ENCODE measurements at places on chromosomes 16 and 17.

GRCh38 chr17:28963841-28964240, 12.5 kb upstream of the PHF12 start:
- no peak for DNase-seq

DNA sequence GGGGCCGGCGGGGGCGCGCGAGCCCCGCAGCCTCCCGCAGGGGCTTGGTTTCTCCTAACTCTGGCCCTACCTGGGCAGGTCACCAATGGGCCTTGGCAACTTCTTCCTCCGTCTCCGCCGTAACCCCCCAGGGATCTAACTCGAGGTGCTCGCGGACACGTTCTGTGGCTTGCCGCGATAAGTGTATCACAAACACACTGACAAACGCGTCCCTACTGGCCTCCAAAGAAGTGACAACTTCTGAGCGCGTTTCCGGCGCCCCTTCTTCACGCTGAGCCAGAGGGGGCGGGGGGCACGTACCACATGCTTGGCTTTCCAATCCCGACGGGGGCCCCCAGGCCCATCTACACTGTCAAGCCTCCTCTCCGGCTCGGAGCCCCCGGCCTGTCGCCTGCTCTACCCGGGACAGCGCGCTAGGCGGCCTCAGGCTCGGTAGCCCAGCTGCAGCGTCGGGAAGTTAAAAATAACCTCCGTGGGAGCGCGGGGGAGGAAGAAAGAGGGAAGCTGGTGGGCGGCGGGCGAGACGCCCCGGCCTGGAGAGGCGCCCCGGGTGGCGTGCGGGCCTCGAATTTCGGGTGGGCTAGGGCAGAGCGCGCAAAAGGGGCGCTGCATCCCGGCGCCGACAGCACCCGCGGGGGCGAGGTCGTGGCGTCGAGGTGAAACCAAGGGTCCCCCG, 725 bp upstream of the SPHK1 start:
- peak; percentile 52 for DNase-seq

- DNase-seq: no peak
Measured at GRCh38 chr17:31880311-31880710, 21.2 kb downstream of the UTP6 start.

DNA sequence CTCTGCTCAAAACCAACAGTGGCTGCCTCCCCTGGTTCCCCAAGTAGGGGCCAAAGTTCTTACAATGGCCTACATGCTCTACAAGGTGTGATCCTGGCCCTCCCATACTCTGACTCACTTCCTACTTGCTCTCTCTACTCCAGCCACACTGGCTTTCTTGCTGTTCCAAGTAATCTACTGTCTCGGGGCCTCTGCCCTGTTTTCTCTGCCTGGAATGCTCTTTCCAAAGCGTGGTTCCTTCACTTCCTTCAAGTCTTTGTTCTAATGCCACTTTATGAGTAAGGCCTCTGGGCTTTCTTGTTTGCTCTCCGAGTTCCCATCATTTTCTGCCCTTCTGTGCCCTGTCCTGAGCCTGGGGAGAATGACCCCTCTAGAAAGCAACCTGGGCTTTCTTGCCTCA, 4.1 kb upstream of the CDH3 start:
- DNase-seq: no peak

GRCh38 chr17:45648642-45649041, 135.5 kb upstream of the CRHR1 start:
- no peak for DNase-seq

- DNase-seq: no peak
Measured at GRCh38 chr17:30363715-30364202, 15.0 kb upstream of the CPD start.

GRCh38 chr17:59842901-59843652, 49.7 kb downstream of the TUBD1 start:
- peak; percentile 97 for DNase-seq

GRCh38 chr16:59192551-59193199, 458.6 kb upstream of the GOT2 start:
- DNase-seq: no peak

- DNase-seq: no peak
Measured at GRCh38 chr16:57042157-57043111, 49.9 kb upstream of the CPNE2 start.

DNA sequence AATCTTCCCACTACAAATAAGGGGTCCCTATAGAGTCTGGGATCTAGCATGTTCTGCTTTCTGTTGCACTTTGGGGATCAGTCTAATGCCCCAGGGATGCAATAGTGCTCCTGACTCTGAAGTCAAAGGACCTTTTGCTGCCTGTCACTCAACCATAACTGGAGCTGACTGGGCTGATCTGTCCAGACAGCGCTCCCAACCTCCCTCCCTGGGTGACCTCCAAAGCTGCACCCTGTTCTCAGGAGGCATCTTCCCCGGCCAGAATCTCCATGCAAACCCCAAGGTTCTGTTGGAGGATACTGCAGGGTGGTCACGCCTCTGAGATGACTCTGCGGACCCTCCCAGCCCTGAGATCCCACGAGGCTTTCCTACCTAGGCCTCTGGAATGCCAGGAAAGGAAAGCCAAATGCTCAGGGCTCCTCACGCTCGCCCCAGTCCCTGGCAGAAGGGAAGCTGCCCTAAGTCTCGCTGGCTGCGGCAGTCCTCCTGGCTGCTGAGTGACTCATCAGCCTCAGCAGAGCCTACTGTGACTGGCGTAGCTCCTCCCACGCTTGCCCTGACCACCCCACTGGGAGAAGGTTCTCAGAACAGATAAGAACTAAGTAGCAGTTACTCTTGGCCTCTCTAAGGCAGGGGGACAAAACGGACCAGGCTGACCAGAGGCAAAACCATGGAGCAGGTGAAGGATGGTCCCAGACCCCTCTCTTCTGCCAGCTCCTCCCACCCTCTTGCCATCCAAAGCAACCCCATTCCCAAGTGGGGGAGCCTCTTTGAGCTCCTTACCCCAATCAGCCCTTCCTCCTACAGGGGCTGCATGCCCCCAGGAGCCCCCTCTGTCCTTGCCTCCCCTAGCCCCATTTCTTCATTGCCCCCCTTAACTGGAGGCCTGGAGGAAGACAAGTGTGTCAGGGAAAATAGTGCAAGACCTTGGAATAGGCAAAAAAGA, 124.1 kb upstream of the TNRC6C start:
- DNase-seq: peak; percentile 56

GRCh38 chr16:86519649-86520316, 9.5 kb downstream of the FOXF1 start:
- peak; percentile 48 for DNase-seq

DNA sequence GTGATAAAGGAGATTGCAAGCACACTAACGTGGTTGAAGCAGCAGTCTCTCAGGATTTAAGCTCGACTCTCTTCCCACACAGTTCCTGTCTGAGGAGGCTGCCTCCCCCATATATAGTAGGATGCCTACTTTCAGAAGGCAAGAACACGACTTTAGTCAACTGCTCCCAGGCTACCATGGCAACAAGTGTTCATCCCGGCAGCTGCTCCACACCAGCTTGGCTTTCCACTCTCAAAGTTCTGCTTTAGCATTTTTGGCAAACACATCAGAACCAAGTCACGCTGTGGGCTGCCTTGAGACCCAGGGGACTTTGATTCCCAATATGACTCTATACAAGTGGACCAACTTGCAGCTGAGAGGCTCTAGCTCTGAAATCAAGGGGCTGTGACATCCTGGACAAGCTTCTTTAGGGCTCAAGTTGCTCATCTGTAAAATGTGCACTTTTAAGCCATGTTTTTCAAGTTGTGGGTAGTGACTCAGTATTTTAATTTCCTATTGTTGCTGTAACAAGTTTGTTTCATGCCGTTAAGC, 16.5 kb downstream of the ZP2 start:
- peak; percentile 29 for DNase-seq

Data from fibroblast of gingiva (primary cell).